ENCODE measurements at places on chromosomes 2 and 18.

GRCh38 chr2:240794178-240794721, 25.8 kb downstream of the KIF1A start:
- DNase-seq, result no peak

GRCh38 chr18:25262920-25263319, 89.0 kb downstream of the ZNF521 start:
- no peak for DNase-seq

DNA sequence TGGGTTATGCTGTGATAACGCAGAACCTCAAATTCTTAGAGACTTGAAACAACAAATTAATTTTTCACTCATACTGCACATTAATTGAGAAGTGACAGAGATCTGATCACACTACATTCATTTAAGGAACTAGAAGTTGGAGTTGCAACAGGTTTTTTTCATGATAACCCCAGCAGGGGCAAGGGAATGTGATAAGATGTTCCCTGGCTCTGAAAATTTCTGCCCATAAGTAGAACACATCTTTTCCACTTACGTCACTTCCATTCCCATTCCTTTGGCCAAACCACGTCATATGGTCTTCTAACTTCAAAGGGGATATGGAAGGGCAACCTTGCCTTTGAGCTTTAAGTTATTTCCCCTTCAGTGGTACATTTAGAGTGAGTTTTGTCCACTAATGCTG, 29.7 kb upstream of the PSME4 start:
- no peak for DNase-seq

DNA sequence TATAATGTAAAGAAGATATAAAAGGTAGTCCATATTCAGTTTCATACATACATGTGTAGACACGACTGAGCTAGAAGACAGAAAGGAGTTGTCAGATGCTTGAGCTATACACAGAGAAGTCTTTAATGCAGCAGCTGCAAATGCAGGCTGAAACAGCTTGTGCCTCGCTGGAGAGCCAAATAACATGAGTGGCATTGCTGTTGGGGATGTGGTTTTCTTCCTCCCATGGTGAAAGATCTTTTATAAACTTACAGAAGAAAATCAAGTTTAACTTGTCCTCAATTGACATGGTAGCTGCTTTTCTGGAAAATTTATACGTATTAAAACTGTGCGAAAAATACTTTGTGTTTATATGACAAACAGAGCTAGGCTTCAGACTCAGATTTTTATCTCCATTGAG, 16.4 kb upstream of the IL1R1 start:
- DNase-seq, result no peak

DNA sequence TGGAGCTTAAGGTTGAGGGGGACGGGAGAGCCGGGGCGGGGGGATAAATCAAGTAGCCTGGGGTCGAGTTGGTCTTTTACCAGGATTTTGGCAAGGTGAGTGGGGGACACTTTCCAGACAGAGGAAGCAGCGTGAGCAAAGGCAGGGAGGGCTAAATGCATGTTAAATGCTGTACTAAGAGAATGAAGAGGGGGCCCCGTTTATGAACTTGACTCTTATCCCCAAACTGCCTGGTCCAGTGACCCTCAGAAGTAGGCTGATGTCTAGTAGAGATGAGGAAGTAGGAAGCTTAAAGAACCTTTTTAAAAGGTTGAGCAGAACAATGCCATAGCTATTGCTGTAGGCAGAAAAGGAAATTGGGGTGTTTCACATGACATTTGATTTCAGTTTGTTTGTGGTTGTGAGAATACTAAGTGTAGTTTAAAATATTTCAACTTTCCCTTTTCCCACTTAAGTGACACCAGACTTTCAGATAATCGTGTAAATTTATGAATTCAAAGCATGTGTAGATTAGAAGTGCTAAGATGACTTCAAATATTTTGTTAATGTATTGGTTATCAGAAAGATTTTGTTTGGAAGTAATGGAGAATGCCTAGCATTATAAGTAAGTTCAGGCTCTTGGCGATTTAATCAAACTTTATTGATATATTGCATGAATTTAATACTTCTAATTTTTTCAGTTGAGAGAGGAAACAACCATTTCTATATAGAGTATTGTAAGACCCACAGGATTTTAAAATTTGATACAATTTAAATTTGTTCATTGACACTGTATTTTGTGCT, 1.8 kb downstream of the REL start:
- peak; percentile 25 for DNase-seq

DNA sequence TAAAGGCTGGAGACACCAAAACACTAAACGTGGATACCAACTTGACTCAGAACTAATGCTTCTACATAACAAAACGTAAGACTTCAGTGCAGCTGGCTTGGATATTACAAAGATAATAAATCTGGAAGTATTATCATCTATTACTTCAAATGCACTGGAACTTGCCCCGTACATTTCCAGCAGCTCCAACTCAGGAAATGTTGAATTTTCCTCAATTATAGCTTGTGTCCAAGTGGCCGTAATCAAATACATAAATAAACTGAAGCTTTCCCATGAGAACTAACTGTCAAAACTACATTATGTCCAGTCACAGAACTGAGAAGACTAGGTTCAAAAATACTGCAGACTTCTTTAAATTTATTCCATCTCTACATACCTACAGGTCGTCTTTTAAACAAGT, 6.2 kb downstream of the PDE1A start:
- DNase-seq, result no peak

GRCh38 chr18:54928236-54928635, 31.0 kb downstream of the CCDC68 start:
- DNase-seq, result no peak

DNA sequence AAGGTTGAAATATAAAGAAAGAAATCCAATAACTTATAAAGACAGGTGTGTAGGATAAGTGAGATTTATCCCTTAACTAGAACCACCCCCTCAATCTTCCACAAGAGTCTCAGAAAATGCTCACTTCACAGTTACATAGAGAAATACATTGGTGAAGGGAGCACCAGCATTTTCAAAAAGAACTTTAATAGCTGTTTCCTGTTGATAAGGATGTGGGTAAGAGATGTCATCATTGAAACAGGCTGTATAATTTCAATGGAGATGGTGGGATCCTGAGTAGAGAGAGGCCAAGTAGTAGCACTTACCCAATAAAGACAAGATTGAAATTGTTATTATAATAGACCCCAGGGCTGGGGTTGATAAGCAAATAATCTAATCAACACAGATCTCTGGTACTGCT, 162.2 kb upstream of the TACR1 start:
- no peak for DNase-seq

DNA sequence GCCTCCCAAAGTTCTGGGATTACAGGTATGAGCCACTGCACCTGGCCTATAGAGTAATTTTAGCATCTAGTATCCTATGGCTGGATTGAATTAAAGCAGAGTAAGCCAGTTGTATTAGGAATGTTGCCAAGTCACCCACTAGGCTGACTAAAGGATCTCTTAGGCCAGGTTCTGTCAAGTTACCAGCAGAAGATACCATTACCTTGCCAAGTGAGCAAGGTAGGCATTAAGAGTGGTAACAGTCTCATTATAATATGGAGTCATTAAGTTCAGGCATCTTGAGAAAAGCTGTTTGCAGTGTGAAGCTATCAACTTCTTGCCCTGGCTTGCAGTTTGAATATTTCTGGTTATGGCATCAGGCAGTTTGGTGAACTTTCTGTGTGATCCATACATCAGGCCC, 37.0 kb upstream of the MTCL1 start:
- DNase-seq, result no peak
